ENCODE measurements at places on chromosomes 1 and 21.

DNA sequence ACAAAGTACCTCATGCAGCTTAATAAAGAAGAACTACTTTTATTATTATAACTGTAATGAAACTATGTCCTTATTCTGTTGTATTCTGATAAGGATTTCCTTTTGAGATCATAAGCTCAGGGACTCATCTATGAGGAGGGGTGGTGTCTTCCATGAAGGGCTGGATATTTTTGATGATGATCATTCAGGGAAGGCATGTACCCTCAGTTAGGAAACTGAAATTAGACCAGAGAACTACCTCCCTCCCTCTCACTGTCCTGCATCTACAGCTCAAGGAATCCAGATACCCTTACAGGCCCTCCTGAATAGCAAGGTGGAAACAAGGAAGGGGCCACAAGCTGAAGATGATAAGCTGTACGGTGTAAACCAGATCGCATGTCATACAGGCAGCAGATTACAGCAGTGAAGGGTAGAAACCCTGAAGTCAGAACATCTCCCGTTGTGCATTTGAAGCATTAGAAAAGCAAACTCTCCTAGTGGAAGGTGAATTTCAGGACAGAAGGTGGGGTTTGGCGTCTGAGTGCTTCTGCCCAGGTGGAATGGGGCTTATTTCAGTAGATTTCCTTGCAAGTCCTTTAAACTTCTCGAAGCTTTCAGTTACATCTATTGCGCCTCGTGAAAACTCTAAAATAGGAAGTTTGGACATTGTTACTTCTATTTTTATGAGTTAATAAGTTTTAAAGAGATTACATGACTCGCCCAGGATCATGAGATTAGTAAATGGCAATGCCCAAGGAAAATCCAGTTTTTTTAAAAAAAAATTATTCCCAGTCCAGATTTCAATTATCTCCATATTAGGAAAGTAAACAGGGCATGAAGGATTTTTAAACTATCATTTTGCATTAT is 101.1 kb upstream of the HNRNPU start:
- no peak for DNase-seq

DNA sequence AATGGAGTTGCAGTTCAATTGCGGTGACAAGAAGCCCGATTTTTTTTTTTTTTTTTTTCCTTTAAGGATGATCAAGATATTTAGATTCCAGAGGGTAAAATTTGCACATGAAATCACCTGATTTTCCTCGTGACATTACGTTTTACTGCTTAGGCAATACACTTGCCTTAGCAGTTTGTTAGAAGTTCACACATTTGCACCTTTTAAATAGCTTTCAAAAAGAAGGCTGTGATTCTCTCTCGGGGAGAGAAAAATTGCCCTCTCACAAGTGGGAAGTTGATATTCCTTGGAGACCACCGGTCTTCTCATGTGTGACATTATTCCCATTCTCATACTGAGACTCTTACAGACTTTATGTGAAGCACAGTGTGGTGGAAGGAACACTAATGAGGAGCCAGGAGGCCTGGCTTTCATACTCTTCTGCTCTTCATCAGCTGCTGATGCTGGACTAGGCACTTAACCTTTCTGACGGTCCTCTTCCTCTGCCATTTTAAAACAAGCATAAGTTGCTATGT is 69.8 kb upstream of the HSPA13 start:
- DNase-seq: no peak

GRCh38 chr1:15251857-15252835 is 5.1 kb downstream of the FHAD1 start:
- DNase-seq: no peak

DNA sequence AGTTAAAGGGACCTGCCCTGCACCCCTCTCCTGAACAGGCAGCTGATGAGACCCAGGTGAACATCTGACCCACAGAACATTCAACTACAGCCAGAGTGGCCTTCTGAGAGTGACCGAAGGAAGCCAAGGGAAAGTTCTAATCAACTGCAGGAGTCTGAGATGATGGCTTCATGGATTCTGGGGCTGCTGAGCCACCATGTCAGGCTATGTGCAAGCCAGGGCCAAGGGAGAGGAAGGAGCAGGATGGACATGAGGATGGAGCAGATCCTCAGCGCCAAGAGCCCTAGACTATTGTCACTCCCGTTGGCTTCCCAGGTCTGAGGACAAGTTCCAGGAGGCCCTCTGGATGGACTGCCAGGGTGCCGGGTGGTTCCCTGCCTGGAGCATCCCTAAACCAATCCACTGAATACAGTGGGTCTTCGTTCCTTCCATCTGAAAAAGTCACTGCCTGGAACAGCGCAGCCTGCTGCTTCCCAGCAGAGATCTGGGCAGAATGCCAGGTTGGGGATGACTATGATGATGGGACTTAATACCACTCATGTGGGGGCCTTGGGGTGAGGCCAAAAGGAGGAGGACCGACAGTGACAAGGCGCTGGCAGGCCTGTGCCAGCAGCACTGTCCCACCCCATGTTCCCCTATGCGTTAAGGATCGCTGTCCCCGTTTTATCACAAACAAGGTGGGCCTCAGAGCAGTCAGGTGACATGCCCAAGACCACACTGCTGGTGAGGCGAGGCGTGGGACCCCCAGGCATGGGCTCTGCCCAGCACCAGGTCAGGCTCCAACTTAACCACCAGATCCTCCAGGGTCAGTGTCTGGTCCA is 19.8 kb downstream of the SPOCD1 start:
- peak; percentile 27 for DNase-seq

- no peak for DNase-seq
Observed at GRCh38 chr1:86865973-86866637, 47.8 kb downstream of the SELENOF start.

GRCh38 chr1:22364764-22365163 is 86.9 kb upstream of the ZBTB40 start:
- no peak for DNase-seq

DNA sequence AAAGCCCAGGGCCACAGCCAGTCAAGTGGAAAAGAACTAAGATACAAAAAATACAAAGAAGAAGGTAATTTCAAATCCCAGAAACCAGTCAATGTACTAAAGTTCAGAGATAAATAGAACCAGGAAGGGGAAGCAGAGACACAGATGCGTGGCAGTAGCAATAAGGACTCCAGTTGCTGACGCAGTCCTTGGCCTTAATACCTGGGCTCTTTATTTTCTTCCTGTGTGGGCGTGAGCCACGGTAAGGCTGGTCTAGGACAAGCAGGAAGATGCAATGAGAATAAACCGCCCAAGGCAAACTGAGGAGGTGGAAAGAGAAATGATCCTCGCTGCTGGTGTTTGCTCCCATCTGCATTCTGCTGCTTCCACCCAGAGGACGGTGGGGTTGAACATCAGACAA is 65.6 kb upstream of the PLXNA2 start:
- DNase-seq: no peak

GRCh38 chr1:73604211-73604610 is 593.8 kb downstream of the LRRIQ3 start:
- DNase-seq: no peak

GRCh38 chr21:23837564-23837963 is 1769.7 kb downstream of the MRPL39 start:
- DNase-seq: no peak

GRCh38 chr21:37436174-37436573 is 69.6 kb downstream of the DYRK1A start:
- DNase-seq: no peak

- peak; percentile 47 for DNase-seq
Observed at GRCh38 chr1:213244664-213245091, 193.6 kb downstream of the RPS6KC1 start.

DNA sequence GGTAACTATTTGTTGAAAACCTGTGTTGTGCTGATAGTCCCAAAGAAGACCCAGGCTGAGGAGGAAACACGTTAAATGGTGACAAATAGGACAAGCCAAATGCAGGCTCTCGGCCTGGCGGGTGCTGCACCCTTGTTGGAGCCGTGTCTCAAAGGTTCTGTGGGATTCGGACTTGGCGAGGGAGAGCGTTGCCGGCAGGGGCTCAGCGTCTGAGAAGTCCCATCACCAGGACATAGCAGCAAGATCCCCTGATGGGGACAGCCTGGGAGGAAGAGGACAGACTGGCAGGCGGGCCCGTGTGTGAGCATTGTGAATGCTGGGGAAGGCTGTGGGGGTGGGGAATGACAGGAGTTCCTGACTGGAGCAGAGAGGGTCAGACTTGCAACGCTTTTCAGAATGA is 142.5 kb downstream of the PGBD5 start:
- DNase-seq: no peak

- DNase-seq: no peak
Observed at GRCh38 chr1:189007824-189008223, 1469.8 kb downstream of the BRINP3 start.

GRCh38 chr1:202411422-202411821 is 62.9 kb downstream of the PPP1R12B start:
- no peak for DNase-seq

DNA sequence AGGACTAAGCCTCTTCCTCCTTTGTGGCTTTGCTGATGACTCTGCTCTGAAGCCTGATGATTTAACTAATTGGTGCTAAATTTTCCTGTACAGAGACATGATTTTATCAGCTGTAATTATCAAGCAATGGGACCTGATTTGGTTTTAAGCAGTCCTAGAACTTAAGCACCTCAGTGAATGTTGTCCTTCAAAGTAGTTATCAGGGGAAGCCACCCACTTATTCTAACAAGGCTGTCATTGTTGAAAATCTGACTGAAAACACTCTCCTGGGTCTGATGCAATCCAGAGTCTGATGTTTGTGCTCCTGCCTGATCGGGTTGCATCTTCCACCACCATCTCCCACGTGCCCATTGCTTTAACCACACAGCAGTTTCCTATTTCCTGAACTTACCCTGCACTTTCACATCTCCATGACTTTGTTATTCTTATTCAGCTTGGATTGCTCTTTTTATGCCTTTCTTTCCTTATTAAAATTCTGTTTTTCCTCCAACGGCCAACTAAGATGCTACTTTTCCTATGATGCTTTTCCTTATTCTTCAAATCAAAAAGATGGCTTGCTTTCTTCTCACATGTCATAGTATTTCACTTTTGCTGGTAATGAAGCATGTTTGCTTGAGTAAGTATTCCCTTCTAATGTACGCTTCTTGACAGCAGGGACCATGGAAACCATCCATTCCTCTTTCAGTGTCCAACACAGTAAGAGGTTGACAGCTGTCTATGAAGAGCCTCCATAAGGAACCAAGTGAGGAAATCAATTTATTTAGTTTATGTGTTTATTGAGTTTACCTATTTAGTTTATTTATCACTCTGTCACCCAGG is 55.0 kb downstream of the S1PR1 start:
- peak; percentile 11 for DNase-seq

- no peak for DNase-seq
Observed at GRCh38 chr1:21342961-21343838, 52.9 kb upstream of the ECE1 start.

DNA sequence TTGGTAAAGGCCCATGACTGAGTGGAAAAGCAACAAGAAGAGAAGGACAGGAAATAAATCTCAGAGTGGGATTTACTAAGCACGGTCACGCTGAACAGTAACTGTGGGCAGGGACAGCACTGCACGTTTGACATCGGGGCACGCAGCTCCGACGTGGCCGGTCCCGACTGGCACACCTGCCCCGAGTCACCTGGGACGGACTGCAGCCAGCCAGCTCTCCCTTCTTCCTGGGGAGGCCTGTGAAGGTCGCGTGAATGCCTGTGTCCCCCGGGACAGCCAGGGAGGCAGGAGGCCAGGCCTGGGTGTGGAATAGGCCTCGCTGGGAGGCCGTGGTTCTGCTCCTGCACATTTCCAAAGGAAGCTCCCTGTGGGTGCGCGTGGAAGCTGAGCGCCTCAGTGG is 140.2 kb downstream of the PRDM16 start:
- no peak for DNase-seq

GRCh38 chr1:17125756-17126237 is 6.5 kb upstream of the PADI2 start:
- peak; percentile 77 for DNase-seq

- DNase-seq: no peak
Observed at GRCh38 chr1:76313304-76313703, 238.8 kb downstream of the ST6GALNAC3 start.

DNA sequence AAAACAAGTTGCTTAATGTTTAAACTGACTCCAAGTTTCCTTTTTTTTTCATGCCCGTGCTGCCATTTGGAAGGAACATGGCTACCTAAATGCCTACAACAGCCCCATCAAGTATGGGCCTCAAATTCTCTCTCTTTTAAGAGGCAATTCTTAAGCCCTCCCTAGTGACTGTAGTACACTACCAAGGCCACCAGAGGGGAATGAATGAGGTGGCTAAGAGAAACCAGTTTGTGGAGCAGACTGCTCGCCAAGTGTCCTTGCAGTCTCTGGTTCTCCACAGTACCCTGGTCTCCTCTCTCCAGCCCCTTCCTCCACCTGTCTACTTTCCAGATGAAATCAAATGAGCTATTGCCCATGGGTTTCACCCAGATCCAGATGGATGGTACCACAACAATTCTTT is 1809.6 kb downstream of the BRINP3 start:
- DNase-seq: no peak

DNA sequence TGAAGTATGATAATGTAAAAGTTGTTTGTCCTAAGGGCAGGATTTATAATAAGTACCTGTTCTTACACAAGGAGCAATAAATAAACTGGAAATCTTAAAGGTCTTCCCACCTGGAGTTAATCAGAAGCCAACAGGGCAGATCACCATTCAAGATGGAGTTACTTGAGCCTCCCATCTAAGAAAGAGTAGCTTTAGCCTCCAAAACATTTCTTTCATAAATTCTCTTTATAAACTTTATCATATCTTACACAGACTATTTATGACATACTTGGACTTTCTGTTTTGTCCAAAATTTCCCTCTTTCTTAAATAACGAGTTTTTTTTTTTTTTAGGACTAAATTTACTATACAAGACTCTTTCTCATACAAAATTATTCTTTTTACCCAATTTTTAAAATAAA is 18.5 kb downstream of the OR2T1 start:
- DNase-seq: no peak

GRCh38 chr1:211912038-211912437 is 81.5 kb upstream of the LPGAT1 start:
- DNase-seq: no peak

- no peak for DNase-seq
Observed at GRCh38 chr1:204589409-204590038, 73.3 kb downstream of the MDM4 start.

- DNase-seq: no peak
Observed at GRCh38 chr21:10430005-10430404, 91.4 kb upstream of the TPTE start.

- DNase-seq: no peak
Observed at GRCh38 chr1:212643877-212644276, 35.3 kb downstream of the ATF3 start.

DNA sequence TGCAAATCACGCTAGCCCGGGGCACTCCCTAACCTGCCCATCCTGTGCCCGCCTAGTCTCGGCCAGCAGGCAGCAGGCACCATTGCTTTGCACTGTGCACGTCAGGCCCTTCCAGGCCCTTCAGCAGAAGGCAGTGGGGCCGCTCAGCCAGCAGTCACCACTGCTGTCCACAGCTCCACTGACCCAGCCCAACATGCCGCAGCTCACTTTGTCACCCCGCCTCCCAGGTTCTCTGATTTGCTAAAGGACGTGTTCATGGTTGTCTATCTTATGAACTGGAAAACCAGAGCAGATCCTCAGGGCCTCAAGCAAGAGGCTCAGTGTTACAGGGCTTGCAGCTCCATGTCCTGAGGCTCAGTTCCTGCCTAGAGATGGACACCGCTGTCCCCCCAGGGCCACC is 14.2 kb upstream of the SPOCD1 start:
- no peak for DNase-seq

Measured in HTR-8/SVneo (cell line).